ENCODE measurements at places on chromosomes 3 and 15.

DNA sequence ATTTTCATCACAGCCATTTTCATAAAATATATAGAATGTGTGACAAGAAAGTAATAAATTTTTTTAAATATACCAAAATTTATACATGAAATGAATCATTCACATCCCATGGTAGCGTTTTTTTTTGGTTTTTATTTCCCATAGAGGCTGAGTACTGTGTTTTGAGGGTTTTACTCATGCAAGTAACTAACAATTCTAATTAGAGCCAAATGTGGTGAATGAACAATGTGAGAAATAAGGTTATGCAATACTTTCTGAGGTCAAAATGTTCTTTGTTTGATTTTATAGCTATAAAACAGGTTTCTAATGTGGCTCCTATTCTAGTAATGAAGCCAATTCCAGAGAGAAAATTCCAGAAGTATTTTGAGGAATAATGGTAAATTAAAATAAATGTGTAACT, 386.8 kb downstream of the TBC1D5 start:
- no peak for DNase-seq

GRCh38 chr3:71450162-71450561, 133.4 kb downstream of the FOXP1 start:
- no peak for DNase-seq

DNA sequence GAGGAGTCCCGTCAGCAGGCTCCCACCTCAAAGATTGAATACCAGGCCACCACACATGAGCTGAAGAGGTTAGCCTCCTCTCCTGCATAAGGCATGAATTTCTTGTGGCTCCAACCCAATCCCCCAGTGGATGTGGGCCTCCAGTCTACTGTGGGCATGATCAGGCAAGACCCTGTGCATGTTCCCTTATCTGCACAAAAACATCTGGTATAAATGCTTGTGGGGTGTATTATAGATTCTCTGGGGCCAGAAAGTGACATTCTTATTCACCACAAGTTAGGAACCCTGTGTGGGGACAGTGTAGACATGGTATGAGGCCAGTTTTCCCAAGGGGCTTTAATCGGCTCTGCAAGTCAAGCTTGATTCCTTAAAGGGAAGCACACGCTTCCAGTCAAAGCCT, 18.2 kb upstream of the UBP1 start:
- no peak for DNase-seq

- DNase-seq, result no peak
Measured at GRCh38 chr15:69491038-69491505, 38.5 kb downstream of the RPLP1 start.

DNA sequence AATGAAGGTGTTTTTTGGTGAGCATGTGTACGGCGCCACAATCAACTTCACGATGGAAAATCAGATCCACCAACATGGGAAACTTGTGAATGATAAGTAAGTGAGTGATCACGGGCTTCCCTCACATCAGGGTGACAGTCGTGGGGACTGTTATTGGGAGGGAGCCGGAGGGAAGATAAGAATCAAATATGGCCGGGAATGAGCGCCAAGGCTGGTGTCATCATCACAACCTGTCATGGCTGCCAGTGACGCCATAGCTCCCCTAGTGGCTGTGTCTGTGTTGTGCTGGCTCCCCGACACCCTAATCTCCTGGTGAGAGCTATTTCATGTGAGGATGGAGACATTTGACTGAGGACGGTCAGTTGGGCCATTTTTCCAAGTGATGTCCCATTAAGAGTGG, 168.5 kb downstream of the SV2B start:
- DNase-seq, result no peak

- DNase-seq, result peak; percentile 79
Measured at GRCh38 chr15:90620379-90621067, 90.8 kb downstream of the CRTC3 start.

GRCh38 chr3:48575366-48575765, 11.8 kb upstream of the UCN2 start:
- no peak for DNase-seq

GRCh38 chr3:50164984-50165909, 10.1 kb downstream of the SEMA3F start:
- no peak for DNase-seq

- no peak for DNase-seq
Measured at GRCh38 chr15:77251662-77252061, 168.2 kb downstream of the PEAK1 start.

GRCh38 chr3:11379238-11379823, 107.1 kb downstream of the ATG7 start:
- DNase-seq, result peak; percentile 45

DNA sequence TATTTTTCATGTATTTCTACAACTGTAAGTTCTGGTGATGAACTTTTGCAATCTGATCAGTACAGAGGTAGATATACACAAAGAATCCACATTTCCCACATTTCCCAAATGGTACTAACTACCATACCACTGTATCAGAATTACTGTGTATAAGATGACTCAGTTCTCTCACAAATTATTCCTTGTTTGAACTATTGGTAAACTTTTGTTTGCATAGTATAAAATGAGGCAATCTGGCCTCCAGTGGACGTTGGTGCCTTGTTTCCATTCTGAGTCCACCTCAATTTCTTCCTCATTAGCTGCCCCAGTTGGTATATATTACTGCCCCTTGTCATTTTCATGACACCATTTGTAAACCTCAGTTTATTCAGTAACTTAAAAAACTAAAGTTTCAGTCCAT, 38.5 kb downstream of the SPTSSB start:
- DNase-seq, result no peak

DNA sequence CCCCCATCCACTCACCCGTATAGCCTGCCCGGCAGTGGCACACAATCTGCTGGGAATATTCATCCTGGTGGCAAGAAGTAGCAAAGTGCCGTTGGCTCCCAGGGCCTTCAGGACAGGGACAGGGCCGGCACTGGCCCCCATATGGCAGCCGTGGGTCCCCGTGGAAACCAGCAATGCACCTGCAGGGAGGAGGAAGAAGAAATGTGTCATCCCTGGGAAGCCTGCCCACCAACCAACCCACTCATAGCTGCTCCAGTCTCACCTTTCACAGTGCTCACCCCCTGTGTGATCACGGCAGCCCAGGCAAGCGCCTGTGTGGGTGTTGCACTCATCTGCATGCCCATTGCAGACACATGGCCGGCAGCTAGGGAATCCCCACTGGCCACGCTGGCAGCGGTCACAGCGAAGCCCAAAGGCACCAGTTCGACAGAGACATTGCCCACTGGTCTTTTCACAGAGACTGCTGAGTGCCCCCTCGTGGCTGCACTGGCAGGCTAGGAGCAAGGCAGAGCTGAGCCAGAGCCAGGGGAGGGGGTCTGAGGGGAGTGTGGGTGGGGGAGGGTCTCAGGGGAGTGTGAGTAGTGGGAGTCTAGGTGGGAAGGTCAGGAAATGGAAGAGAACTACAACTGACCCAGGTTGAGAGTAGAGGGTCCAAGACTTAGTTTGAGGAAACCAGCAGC, 4.5 kb upstream of the USP19 start:
- no peak for DNase-seq

- DNase-seq, result no peak
Measured at GRCh38 chr15:86237111-86237500, 157.4 kb downstream of the AGBL1 start.

GRCh38 chr15:78951841-78952238, 7.0 kb upstream of the CTSH start:
- DNase-seq, result no peak

GRCh38 chr3:188608401-188608800, 454.4 kb downstream of the LPP start:
- no peak for DNase-seq

- DNase-seq, result peak; percentile 40
Measured at GRCh38 chr3:182979103-182979673, 1.1 kb downstream of the DCUN1D1 start.

- DNase-seq, result no peak
Measured at GRCh38 chr3:128237348-128238183, 84.3 kb downstream of the EEFSEC start.

GRCh38 chr3:46102780-46103130, 75.5 kb upstream of the XCR1 start:
- DNase-seq, result no peak

DNA sequence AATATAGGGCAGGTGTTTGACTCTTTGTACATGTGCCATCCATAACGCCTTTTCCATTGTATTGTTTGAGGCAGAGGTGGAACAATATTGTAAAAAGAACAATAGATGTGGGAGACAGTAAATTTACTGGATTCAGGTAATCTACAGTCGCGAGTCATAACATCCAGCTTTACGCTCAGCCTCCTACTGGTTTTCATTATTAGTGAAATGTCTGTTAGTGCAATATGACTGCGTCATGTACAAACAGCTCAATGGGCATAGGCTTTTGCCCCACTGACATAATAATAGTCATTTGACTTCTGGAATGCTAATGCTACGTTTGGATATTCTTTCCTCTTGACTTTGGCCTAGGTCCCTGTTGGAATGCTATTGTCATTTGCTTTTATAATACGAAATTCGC, 9.5 kb downstream of the CACNA2D3 start:
- no peak for DNase-seq

- DNase-seq, result no peak
Measured at GRCh38 chr15:43771816-43772215, 5.0 kb downstream of the ELL3 start.

GRCh38 chr3:23341147-23341838, 138.2 kb downstream of the UBE2E2 start:
- DNase-seq, result no peak

DNA sequence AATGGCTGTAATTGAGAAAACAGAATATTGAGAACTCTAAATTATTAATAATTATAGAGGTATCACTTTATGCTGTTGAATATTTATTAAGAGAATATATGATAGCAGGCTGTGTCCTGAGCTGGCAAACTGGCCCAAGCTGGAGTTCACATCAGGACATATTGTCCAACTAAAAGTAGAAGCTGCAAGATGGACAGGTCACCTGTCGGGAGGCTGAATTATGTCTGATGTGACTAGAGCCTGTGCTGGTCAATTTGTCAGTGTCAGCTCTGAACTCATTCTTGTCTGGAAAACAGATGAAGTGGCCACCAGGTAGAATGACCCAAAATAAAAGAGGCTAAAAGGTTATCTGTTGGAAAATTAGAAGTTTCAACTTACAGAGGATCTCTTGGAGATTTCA, 392.2 kb downstream of the LRTM1 start:
- no peak for DNase-seq

DNA sequence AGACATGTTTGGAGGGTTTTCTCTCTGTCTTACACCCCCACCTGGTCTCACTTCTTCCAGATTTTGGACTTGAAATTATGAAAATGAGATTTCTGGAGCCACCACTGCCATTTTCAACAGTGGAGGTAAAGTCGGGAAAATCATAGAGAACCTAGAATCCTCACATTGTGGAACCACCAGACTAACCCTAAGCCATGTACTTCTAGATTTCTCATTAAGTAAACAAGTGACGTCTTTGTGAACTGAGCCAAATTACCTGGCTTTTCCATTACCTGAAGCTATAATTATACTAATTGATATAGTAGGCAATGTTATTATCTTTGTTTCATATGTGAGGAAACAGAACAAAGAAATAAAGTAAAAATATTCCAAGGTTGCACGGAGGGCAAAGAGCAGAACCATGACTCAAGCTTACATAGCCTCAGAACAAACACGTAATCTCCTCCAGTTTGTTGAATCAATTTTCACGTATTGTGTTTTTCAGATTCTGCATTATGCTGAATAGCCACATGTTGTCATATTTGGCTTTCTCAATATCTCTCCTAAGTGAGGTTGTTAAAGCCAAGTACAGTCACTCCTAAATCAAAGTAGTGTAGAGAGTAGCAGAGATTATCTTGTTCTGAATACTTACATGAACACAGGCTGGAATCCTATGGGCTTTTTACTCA, 101.3 kb upstream of the CMC1 start:
- no peak for DNase-seq

GRCh38 chr15:64430000-64430735, 30.2 kb upstream of the ZNF609 start:
- DNase-seq, result peak; percentile 86

DNA sequence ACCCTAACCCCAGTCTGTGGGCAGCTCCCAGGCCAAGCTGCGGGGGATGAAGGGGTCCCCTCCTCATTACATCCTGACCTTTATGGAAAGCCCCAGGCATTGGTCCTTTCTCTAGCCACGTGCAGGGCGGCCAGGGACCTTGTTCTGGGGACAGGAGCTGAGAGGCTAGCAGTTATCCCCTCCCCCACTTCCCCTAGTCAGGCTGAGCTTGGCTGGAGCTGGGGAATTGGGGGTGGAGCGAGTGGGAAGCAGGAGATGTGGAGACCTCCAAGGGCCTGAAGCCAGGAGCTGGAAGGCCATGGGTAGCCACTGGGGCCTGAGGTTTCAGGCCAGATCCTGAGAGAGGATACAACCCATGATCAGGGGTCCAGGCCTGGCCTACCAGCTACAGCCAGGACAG, 45.8 kb downstream of the DNAH1 start:
- no peak for DNase-seq

DNA sequence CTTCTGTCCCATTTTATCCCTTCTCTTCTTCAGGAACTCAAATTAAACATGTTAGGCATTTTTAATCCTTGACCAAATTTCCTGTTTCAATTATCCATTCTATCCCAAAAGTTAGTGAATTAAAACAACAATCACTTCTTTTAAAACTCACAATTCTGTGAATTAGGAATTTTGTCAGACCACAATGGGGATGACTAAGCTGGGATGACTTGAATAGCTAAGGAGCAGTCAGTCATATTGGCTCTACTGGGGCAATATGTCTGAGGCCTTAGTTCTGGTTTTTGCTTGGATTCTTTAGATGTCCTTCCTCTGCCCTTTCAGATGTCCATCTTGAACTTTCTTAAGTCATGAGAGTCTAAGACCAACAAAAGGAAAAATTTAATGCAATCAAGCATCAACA, 178.2 kb upstream of the TGFBR2 start:
- DNase-seq, result no peak

DNA sequence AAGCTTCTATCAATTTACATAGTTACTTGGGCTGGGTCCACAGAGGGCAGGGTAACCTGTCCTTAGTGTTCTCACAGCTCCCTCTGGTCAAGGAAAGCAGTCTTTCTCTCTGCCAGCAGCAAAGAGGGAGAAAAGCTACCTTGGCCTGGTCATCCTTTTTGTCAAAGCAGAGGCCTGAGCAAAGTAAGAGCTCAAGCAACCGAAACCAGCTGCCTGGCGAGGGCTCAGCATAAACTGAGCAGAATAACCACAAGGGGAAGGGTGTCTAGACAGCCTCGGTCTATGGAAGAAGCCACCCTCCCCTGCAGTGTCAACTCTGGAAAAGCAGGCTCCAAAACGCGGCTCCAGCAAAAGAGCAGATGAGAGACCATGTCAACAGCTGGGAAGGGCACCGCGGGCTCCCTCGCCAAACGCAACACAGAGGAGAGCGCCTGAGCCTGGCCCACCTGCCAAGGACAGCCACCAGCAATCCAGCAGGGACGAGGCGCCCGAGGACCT, 17.4 kb downstream of the LRIG1 start:
- no peak for DNase-seq

DNA sequence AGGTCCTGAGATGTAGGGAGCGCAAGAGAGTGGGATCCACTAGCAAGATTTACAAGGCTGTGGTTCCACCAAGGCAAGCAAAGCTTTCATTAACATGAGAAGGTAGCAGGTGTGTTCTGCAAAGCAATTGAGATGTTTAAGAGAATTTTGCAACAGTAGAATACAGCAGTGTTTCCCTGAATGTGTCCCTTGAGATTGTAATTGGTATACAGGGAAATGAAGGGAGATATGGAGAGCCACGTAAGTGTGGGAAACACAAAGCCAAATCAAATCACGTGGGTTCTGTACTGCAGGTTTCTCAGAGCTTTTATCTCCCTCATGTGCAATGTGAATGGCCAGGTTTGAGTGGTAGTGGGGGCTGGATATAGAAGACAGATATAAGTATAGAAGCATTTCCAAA, 67.3 kb downstream of the ATG7 start:
- DNase-seq, result no peak

- DNase-seq, result no peak
Measured at GRCh38 chr3:20344400-20344959, 158.5 kb upstream of the SGO1 start.
